Renal pelvis (tissue), 12 donors: ENCODE measurements at places on chromosomes 16 and 17.

DNA sequence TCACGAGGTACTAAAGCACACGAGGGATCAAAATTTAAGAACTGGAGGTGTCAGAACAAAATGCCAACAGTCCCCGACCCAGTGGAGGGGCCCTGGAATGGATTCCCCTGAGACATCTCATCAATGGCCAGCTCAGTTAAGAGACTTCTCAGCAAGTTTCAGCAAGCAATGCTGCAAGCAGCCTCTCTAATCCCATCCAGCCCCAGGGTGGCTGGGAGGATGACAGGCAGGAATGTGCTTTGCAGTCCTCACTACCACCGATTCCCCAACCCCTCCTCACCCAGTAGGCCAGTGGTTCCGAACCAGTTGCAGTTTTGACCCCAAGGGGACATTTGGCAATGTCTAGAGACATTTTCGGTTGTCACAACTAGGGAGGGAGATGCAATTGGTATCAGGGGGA is 8.7 kb downstream of the GPRC5B start:
- DNase-seq: no peak

DNA sequence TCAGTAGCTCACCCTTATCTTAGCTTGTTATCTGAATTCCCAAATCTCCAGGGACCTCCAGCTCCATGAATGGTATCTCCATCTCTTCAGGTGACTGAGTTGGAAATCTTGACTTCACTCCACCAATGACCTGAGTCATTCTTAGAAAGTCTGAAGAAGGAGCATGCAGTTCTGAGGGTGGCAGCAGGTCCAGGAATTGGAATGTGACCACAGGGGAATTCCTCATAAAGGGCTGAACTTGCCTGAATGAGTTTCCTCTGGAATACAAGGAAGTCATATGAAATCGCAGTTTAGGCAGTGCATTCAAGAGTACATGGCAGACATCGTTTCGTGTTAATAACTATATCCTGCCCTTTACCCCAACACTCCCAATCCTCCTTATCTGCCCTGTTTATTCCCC is 12.5 kb upstream of the PYY start:
- DNase-seq: no peak

DNA sequence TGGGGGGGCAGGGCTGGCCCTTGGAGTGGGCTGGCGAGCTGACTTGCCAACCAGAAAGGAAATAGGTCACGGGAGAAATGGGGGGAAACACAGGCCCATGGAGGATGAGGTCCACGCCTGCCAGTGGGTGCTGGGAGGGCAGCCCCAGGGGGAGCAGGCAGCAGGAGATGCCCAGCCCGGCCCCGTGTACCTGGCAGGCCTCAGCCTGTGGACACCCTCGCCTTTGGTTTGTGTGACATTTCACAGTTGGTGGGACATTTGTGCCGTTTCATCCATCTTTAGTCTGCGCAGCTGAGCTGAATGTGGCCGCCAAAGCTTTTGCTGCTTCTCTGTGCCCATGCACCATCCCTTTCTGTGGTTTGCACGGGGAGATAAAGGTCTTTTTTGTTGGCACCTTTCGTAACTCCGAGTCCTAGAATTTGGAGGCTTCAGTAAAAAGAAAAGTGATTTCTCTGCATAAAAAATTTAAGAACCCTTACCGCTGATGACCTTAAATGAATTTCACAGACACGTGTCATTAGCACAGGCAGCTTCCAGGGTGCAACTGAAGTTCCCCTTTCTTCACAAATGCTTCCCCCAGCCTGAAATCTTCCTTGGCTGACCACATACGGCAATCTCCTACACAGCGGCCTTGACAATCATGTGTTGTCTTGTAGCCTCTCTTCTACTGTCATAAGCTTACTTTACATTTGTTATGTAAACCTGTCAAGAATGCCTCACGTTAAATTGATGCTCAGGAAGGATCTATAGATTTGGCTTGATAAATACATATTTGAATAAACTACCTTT is 193.6 kb downstream of the RPTOR start:
- DNase-seq: no peak

- no peak for DNase-seq
These were observed 192.5 kb downstream of the CDH13 start for GRCh38 chr16:82819286-82819685.

DNA sequence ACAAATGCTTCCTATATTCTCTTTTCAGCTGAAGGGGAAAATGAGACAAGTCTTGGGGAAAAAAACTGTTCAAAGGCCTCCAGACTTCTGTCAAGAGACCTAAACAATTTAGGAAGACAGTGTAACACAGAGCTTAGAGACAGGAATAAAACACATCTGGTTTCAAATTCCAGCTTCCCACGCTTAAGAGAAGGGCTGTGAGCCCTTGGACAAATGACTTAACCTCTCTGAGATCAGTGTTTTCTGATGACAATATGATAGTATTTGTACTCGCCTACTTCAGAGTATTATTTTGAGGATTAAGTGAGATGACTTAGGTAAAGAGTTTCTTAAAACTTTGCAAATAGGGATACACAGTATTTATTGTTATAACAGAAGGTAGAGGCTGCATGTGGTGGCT is 29.5 kb downstream of the SMURF2 start:
- no peak for DNase-seq

GRCh38 chr17:63647065-63647725 is 25.0 kb downstream of the MAP3K3 start:
- DNase-seq: no peak
